ENCODE measurements at places on chromosomes 3 and 15.

GRCh38 chr3:124272605-124273151 is 280.8 kb upstream of the ROPN1 start:
- no peak for DNase-seq

- DNase-seq = peak; percentile 55
These were observed 668 bp downstream of the MFGE8 start for GRCh38 chr15:88912500-88912921.

DNA sequence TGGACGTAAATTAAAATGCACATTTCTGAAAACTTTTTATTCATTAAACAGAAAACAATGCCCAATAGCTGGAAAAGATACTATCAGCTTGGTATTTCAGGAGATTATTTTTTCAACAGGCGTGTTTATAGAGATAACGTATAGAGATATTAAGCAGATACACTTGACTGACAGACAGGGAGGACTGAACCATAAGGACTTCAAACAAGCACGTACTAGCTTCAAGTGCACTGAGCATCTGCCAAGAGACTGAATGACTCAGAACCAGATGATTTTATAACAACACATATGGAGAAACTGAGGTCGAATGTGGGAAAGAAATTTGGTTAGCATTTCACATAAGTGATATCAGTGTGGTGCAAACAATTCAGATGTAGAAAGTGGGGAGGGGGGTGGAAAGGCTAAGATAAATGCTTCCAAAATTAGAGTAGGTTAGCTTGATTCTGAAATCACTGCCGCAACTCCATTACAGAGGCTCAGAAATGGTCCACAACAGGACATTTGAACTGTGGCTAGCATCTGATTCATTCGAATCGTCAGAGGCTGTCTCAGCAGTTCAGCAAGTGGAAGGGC is 103.5 kb downstream of the SEMA6D start:
- no peak for DNase-seq

- DNase-seq = no peak
These were observed 18.7 kb upstream of the ITPKA start for GRCh38 chr15:41474941-41475340.

GRCh38 chr15:83346342-83346741 is 61.9 kb upstream of the BNC1 start:
- no peak for DNase-seq

DNA sequence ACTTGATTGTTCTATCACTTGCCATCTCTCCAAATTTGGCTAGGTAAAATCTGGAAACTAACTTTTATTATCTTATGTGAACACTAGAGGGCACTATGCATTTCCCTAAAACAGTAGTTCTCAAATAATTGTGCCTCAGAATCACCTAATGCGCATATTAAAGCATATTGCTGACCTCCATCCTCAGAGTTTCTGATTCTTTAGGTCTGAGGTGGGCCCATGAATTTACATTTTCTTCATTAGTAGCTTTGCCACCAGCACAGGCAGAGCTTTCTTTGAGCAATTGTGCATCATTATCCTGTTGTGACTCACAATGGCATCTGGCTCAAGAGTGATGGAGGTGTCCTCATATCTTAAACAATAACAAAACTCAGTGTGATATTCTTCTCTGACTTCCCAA is 17.5 kb upstream of the BCHE start:
- DNase-seq = peak; percentile 1

DNA sequence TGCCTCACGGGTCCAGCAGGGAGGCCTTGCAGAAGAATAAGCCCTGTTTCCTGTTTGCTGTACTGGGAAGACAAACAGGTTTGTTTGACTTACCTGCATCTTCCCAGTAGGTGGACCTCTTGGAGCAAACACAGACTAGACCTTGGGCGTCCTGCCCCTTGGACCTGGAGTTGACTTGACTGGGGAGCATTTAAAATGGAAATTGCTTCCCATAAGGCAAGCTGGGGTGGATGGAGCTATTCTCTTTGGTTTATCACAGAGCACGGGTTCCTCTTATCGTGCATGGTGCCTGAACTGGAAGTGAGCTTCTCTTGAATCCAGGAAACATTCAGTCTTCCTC is 151.4 kb downstream of the RPLP1 start:
- no peak for DNase-seq

- no peak for DNase-seq
These were observed 70.5 kb downstream of the PLOD2 start for GRCh38 chr3:146090521-146090920.

- no peak for DNase-seq
These were observed 13.8 kb upstream of the PLA2G4D start for GRCh38 chr15:42108189-42108588.

DNA sequence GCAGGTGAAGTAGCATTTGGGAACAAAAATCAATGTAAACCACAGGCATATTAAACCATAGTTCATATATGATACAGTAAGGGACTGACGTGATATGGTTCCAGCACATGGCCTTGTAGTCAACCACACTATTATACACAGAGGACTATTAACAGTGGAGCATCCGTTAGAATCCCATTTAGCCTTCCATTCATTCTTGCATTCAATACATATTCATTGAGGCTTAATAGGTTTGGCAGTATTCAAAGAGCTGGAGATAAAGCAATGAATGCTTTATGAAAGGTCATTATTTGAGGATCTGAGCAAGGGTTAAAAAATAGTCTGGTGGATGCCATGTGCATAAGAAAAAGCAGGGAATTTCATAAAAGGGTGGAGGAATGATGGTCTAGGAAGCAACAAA is 89.1 kb downstream of the MME start:
- no peak for DNase-seq

DNA sequence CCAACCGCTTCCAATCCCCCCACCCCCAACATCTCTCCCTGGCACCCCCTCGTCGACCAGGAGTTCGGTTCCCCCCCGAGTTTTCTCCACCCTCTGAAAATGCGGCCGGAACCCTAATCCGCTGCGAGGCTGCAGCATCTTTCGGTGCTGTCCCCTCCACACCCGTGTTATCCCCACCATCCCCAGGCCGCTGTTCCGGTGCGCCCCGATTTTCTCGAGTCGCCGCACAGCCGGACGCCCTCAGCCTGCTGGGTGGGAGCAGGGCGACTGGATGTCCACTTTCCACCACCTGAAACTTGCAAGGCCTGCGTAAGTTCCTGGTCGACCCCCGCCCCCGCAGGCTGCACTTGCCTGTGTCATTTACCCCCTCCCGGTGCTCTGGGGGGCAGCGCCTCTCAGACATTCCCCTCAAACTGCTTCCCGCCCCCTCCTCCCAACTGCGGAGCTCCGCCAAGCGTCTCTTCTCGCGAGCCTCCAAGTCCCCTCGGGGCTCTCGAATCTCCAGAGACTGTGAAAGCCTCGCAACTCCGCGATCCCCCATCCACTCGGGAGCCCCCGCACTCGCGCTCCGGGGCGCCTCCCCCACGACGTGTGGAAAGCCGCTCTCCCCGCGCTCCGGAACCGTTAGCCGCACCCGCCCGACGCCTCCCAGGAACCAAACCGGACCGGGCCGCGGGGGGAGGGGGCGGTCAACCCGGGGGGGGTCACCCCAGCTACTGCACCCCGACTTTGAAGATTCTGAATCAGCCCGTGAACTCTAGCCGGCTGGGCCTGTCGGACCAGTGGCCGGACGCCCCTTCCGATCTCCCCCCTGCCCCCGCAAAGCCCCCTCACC is 566 bp downstream of the ETV5 start:
- DNase-seq = peak; percentile 57

GRCh38 chr3:127590593-127591465 is at the start of gene TPRA1:
TSS of gene TPRA1 (minus strand) at chr3:127590733. CDS start at chr3:127580146, 10,587 bp downstream.
- DNase-seq = peak; percentile 98

DNA sequence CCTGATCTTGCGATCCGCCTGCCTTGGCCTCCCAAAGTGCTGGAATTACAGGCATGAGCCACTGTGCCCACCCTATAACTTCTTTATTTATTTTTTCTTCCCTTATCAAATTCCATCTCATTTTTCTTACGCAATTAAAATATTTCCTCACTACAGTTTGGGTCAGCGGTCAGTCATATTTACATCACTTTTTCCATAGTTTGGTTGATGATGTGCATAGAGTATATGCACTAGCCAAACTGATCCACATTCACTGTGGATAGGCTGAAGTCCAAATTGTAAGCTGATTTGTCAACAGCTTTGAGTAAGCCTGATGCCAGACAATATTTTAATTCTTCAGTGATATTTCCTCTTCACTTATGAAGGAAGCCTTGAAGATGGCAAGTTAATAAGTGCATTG is 256.3 kb downstream of the TIGIT start:
- no peak for DNase-seq

GRCh38 chr3:152121270-152121636 is 147.5 kb upstream of the MBNL1 start:
- DNase-seq = peak; percentile 52

DNA sequence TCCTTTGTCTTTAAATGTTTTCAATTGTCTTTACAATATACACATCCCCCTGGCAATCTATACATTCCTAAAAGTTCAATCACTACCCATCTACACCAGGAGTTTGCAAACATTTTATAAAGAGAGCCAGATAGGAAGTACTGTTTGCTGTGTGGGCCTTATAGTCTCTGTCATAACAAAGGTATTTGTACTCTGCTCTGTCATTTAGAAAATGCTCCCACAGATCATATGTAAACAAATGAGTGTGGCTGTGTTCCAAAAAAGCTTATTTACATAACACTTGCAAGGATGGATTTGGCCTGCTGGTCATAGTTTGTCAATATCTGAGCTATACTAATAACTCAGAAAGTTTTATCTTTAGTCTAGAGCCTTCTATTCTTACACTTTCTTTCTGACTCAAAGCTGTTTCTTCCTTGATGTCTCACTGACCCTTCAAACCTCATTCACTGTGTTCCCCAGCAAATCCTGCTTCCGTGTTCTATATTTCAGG is 511.9 kb downstream of the GBE1 start:
- no peak for DNase-seq

GRCh38 chr15:67691450-67691849 is 133.9 kb upstream of the SKOR1 start:
- no peak for DNase-seq

- DNase-seq = no peak
These were observed 24.4 kb downstream of the TMEM45A start for GRCh38 chr3:100516838-100517237.

DNA sequence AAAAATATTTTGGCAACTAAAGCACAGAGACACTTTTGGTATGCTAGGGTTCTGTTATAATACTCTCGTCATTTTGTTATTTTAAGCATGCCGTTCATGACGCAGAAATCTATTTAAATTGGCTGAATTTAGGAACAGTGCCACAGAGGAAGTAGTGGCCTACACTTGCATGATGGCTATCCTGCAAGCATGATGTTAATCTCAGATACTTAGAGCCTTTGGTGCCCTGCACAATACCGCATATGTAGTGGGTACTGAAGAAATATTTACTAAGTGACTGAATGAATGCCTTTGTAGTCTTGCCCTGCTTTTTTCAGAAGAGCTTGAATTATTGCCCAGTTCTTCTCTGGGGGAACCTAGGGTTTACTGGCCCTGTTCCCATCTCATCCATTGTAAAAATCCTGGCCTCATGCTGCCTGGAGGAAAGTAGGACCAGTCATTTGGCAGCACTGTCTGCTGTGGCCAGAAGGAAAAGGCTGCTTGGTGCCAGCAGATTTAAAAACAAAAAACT is 79.0 kb downstream of the SERPINI1 start:
- DNase-seq = no peak

DNA sequence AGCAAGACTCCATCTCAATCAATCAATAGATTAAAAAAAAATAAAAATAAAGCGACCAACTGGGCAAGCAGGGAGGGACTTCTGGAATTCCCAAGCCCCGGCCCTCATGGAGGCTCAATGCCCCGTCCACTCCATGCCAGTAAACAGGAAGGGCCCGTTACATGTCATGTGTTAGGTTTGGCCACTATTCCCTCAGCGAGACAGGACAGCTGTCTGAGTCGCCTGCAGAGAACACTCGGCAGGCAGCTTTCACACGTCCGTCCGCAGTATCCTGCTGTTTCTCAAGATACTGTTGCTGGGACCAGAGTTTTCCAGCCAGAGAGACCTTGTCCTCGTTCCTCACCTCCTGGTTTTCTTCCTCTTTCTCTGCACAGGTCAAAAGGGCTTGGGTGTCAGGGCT is 18.0 kb downstream of the TMEM44 start:
- DNase-seq = no peak

DNA sequence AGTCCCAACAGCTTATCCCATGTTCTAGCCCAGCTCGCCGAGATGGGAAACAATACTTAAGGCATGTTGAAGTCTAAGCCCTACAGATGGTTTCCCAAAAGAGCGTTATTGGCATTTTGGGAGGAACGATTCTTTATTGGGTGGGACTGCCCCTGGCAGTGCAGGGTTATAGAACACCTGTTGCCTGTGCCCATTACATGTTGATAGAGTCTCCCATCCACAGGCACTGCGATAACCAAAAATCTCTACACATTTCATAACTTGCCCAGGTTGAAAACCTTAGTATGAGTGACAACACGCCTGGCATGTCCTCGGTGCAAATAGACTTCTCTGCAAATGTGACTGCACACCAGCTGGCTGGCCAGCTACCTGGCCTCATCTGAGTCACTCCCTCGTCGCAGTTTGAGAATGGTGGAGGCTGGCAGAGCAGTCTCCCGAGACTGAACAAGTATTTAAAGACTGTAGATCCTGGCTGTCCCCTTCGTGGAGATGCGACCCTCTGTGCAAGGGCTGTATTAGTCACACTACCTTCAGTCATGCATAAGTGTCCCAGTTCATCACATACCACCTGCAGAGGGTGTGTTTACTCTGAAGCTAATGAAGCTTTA is 18.7 kb downstream of the ZNF80 start:
- DNase-seq = no peak

DNA sequence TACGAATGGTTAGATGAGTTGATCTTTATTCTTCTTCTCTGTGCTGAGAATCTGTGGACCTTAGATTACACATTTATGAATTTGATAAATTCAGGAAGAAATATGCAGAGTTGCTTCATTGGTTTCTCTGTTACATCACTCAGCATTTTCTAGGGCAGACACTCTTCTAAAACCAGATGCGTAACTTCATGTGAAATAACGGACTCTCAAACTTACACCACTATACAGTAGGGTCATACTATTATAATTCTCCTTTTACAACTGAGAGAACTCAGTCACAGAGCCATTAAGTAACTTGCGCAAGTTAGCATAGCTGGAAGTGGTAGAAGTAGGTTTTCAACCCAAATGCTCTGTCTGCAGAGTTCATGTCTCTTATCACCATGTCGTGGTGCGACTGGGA is 5.7 kb downstream of the TMEM207 start:
- DNase-seq = no peak

DNA sequence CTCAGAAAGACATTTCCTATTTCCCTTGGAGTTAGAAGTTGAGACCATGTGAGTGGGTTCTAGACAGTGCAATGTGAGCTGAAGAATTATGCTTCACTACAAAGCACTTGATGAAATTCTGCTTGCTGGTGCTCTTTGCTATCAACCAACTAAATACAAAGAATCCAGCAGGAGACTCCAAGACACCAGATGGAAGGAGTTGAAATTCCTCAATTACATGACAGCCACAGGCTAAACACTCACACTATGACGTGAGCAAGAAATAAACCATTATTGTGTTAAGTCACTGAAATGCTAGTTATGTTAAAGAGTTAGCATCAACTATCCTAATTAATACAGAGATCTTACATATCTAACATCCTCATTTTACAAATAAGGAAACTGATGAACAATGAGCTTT is 8.2 kb upstream of the MAP4 start:
- no peak for DNase-seq
